ENCODE measurements at places on chromosomes 12 and 14.

GRCh38 chr14:104968541-104969401 lies 9.4 kb downstream of the AHNAK2 start:
- DNase-seq = no peak

DNA sequence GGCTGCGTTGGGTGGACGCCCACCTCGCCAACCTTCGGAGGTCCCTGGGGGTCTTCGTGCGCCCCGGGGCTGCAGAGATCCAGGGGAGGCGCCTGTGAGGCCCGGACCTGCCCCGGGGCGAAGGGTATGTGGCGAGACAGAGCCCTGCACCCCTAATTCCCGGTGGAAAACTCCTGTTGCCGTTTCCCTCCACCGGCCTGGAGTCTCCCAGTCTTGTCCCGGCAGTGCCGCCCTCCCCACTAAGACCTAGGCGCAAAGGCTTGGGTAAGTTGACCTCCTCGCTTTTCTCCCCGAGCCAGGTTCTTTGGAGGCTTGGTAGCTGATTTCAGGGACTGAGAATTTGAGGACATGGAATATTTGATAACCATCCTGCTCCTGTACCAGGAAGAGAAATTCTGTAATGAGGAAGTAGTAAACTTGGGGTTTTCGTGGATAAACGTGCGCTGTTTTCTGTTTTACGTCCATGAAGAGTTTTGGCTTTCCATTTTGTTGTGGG lies 530 bp downstream of the APAF1 start:
- DNase-seq = no peak

GRCh38 chr14:54866588-54866987 lies 36.0 kb downstream of the GCH1 start:
- no peak for DNase-seq

DNA sequence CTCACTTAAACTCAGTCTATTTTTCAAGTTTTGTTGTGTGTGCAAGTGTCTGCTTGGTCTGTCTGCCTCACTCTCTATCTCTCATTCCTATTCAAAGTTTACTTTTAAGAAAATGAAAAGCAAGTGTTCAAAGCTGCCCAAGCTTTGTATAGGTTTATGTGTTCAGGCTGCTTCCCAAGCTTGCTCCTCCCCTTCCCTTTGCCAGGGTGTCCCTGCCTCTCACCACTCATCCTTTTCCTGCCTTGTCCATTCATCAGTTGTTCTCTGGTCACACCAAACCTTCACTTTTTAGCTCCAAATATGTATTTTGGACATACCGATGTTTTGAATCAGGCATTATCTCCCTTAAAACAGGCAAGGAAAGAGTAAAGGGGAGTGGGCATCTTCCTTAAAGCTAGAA lies 41.3 kb downstream of the STK38L start:
- DNase-seq = no peak

DNA sequence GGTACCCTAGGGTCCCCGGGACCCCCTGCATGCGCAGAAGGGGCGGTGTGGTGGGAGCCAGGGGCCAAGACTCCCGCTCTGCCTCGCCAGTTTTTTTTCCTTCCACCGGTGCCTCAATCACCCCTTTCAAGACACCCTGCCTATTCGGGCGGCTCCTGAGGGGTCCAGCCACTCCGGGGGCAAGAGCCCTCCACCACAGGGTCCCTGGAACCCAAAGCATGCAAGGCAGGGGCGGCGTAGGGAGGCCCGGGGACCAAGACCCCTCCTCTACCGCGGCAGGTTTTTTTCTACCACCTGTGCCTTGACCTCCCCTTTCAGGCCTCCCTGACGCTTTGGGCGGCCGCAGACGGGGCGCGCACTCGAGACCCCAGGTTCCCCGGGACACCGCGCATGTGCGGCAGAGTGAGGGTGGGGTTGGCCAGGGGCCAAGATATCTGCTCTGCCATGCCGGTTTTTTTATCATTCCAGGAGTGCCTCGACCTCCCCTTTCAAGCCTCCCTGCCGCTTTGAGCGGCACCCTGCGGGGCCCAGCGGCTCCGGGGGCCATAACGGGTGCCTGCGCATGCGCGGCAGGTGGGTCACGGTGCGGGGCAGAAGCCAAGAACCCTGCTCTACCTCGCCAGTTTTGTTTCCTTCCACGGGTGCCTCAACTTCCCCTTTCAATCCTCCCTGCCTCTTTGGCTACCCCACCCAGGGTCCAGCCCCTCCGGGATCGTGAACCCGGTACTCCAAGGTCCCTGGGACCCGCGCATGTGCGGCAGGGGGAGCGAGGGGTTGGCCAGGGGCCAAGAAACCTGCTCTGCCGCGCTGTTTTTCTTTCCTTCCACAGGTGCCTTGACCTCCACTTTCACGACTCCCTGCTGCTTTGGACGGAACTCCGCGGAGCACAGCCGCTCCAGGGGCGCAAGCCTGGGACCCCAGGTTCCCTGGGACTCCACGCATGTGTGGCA lies 328.1 kb downstream of the ALG10 start:
- DNase-seq = no peak

- DNase-seq = no peak
These were observed 150.9 kb downstream of the TTC6 start for GRCh38 chr14:37746140-37746832.

DNA sequence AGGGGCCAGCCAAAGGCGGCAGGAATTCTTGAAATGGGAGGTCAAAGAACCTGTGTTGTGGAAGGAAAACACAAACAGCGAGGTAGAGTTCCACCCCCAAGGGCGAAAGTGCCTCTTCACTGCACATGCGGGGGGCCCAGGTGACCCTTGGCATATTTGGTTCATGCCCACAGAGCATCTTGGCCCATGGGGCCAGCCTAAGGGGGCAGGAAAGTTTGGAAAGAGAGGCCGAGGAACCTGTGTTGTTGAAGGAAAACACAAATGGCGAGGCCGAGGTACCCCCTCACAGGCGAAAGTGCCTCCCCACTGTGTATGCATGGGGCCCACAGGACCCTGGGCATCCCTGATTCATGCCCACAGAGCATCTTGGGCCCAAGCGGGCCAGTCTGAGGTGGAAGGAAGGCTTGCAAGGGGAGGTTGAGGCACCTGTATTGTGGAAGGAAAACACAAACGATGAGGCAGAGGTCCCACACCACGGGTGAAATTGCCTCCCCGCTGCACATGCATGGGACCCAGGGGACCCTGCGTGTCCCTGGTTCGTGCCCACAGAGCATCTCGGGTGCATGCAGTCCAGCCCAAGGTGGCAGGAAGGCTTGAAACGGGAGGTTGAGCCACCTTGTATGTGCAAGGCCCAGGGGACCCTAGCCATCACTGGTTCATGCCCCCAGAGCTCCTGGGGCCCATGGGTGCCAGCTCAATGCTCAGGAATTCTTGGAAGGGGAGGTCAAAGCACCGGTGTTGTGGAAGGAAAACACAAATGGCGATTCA lies 384.1 kb downstream of the ALG10 start:
- no peak for DNase-seq

DNA sequence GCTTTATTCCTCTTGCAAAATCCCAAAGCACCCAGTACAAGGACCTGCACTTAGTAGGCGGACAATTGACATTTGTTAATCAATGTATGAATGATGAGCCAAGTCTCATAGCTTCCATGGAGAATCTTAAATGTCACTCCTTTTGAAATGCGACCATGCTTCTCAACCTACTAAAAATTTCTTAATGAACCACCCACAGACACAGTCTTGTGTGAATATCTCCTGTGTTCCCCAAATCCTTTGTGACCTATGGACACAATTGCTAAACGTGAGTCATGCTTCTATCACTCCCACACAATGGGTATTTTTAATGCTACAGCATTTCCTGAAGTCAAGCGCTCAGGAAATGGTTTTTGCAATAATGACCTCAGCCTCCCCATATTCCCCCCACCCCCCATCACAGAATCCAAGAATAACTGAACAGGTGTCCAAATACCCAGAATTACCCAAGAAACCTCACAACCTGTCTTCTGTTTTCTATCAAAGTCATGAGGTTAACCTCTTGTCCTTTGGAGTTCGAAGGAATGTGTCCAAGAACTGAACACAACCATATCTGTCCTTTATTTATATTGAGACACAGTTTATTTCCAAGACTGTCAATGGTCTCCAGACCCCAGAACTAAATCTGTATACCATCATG lies 163.6 kb upstream of the PLEKHG7 start:
- DNase-seq = no peak

DNA sequence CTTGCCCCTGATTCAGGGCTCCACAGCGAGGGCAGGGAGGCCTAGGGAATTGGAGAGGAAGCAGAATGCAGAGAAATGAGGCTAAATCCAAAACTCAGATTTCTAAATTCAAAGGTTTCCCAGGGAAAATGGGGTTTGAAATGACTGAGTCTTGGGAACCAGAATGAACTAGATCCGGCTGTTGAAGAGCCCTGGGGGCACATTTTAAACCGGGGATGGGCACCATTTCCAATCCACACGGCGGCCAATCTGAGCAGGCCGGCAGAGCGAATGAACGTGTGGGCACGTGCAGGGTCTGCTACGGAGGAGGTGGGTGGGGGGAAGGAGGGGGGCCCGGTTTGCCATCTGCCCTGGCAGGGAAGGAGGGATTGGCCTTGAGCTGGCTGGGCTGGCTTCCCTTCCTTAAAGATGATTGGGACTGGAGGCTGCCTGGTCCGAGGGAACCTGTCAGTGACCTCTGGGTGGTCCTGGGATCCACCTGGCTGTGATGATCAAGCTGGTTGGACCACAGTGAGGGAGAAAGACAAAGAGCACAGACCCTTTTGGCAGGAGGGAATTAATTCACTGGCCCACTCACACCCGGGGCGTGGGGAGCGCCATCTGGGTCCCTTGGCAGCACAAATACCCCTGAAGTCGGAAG lies 161.0 kb downstream of the RBM19 start:
- DNase-seq = no peak

GRCh38 chr12:113449839-113450238 lies 21.8 kb downstream of the LHX5 start:
- no peak for DNase-seq
